Nephron progenitor cell (in vitro differentiated cells): ENCODE measurements at places on chromosomes 11 and 22.
A peak's percentile ranks its signal among the peaks of the same experiment; 100 is the strongest.

GRCh38 chr11:45662665-45663485 lies 2.5 kb downstream of the CHST1 start:
- no peak for DNase-seq

DNA sequence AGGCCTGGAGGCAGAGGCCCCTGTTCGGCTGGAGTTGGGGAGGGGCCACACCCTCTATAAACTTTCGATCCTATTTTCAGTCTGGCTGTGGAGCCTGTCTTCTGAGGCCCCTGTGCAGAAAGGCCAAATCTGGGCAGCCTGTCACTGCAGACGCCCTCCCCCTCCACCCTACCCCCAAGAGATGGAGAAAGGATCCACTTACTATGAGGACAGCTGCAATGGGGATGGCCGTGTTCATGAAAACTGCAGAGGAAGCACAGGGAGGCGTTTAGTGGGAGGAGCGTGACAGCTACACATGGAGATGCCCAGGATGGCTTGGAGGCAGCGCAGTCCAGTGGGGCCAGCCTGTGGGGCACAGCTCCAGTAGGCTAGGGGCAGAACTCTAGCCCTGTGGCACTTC lies 43.5 kb upstream of the KCNJ11 start:
- no peak for DNase-seq

GRCh38 chr11:19739872-19740271 lies 27.2 kb downstream of the NAV2 start:
- DNase-seq, result peak; percentile 26

- no peak for DNase-seq
Observed at GRCh38 chr22:38104084-38104483, 6.4 kb downstream of the BAIAP2L2 start.

GRCh38 chr22:39476664-39477063 lies 19.9 kb downstream of the MGAT3 start:
- DNase-seq, result no peak

DNA sequence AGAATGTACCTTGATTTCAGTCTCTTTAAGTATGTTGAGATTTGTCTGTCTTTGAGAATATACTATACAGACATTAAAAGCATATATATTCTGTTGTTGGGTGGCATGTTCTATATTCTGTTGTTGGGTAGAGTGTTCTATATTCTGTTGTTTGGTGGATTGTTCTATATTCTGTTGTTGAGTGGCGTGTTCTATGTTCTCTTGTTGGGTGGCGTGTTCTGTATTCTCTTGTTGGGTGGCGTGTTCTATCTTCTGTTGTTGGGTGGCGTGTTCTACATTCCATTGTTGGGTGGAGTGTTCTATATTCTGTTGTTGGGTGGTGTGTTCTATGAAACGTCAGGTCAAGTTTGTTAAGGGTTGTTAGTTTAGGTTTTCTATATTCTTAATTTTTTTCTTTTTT lies 27.1 kb upstream of the CTTN start:
- DNase-seq, result no peak

GRCh38 chr11:102617466-102618008 lies 7.6 kb downstream of the MMP20 start:
- no peak for DNase-seq

DNA sequence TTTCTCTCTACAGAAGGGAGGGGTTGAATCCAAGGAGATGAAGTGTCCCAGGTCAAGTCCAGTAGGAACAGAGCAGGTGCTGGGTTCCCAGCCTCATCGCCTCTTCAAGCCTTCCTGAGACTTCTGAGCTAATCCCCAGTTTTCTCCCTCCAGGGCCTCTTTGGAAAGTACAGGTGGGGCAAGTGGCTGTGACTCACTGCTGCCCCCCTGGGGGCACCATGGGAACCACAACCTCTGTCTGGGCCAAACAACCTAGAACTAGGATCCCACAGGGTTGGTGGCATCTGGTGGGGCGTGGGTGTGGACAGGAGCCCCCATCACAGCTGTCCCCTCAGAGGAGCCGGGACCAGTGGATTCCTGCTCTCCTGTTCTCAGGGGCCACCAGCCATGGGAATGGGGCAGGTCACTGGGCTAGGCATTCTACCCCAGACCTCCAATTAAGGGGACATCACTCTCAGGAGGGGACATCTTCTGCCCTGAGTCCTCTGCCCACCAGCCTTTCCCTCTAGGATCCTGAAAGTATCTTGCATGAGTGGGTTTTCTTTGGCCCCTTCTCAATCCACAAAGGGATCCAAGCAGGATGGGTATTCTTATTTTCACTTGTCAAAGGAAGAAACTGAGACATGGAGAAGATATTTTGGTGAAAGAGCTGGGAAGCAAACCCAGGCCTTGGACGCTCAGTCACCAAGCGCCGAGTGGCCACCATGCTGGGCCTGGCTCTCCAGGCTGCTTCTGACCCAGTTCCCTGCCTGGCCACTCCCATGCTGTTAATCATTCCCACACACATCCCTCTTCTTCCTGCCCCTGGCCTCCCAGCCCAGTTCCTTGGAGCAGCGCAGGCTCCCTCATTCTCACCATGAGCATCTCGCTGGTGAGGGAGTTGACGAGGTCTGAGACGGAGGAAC lies 23.8 kb downstream of the LRRC10B start:
- DNase-seq, result no peak

GRCh38 chr22:50674130-50674500 lies 1.5 kb downstream of the SHANK3 start:
- DNase-seq, result peak; percentile 64

DNA sequence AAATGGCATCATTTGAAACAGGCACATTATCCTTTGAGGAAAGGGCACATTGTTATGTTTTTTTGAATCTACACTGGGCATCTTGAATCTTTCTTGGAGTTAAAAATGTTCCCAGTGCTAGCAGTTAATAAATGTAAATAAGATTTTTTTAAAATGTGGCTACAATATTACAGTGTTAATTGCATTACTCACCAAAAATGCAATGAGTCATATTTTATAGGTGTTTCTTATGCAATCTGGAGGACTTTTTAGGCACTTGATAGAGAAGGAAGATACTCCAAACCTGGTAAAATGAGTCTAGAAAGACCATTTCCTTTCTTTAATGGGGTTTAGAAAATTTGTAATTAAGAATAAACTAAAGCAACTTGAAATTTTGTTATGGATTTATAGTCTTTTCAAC lies 238.0 kb downstream of the METTL15 start:
- DNase-seq, result no peak

DNA sequence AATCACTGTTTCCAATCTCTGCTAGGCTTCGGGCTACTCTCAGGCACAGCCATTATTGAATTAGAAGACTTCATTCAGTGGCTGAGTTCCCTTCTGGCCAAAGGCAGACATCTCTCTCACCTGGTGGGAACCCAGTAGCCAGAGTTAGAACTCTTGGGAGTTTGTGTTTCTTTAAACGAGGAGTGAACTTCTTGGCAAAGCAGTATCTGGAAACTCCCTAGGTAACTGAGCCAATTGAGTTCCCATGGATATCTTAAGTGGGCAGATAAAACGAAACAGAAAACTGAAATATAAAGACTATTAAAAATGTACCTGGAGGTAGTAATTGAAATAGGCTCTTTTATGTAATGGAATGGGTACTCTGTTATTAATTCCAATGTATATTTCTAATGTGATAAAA lies 125.6 kb downstream of the NELL1 start:
- no peak for DNase-seq

- no peak for DNase-seq
Observed at GRCh38 chr11:106879029-106879428, 139.2 kb downstream of the GUCY1A2 start.

GRCh38 chr11:61062181-61062930 lies 39.9 kb upstream of the CD5 start:
- DNase-seq, result no peak
